ENCODE measurements at places on chromosomes 2 and 18. TPM values are rescaled to one million over a fixed set of nuclear protein-coding genes. Genes with fewer than 3 reads are reported as not detected.
A peak's percentile ranks its signal among the peaks of the same experiment; 100 is the strongest.

IL18R1 gene
- total RNA-seq = 0.22 TPM

GKN2 gene
- total RNA-seq = not detected

EPB41L3 gene
- 17.3 TPM for total RNA-seq

DNA sequence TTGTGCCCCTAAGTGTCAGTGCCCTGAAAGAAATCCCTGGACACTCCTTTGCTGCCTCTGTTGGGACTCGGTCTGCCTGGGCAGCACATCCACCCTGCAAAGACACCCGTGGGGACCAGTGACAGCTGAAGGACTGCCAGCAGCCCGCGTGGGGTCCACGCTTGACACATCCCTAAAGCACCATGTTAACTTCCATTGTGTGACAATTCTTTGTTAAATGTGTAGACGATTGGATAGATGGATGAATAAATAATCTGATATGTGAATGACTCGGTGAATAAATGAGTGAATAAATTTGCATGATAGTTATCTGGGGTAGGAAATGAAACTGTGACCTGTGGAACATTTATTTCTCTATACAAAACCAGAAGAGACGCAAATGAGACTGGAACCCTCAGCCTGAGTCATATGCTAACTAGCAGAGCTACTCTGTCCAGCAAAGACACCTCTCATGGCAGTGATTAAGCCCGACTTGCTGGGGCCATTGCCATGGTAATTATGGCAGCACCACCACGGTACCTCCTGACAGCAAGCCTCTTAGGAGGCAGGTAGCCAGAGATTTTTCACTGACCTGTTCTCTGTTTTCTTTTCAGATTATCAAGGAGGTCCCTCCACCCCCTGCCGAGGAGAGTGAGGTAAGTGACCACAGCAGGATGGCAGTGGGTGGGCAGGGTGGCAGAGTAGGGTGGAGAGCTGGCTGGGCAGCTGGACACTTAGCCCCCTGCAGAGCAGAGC is 156.8 kb downstream of the ANTXR1 start:
- DNase-seq = peak; percentile 17

- DNase-seq = no peak
Measured at GRCh38 chr2:157260533-157261198, 3.2 kb downstream of the GALNT5 start.

DNA sequence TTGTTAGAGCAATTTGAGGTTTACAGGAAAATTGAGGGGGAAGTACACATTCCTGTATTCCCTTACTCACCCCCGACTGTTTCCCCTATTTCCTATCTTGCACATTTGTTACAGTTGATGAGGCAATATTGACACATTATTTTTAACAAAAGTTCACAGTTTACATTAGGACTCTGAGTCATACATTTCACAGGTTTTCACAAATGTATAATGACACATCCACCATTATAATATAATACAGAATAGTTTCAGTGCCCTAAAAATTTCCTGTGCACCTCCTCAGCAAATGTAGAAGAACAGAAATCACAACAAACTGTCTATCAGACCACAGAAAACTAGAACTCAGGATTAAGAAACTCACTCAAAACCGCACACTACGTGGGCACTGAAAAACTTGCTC is 160.6 kb upstream of the RMP24 start:
- DNase-seq = peak; percentile 25

DNA sequence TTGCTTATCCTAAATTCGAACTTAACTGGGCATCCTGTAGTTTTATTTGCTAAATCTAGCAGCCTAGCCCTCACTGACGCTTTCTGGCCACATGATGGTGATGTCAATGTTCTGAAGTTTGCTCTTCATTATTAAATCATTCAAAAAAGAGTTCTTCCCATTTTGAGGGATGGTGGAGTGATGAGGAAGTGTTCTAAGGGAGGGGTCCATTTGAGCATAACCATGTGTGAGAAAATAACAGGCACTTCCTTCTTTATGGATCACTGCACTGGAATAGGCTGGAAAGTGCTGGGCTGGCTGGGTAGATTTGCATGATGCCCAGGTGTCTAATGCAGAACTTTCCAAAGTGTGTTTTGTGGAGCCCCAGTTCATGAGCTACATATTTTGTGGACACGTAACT is 74.2 kb downstream of the TNFRSF11A start:
- DNase-seq = no peak

GRCh38 chr18:8895987-8896619 is 190.7 kb downstream of the MTCL1 start:
- DNase-seq = no peak

GRCh38 chr2:232309592-232309991 is 69.0 kb upstream of the ALPP start:
- DNase-seq = no peak

GRCh38 chr2:178804791-178805190 is 2.4 kb downstream of the TTN start:
- no peak for DNase-seq

- no peak for DNase-seq
Measured at GRCh38 chr2:145887915-145888314, 1368.0 kb upstream of the ZEB2 start.

DNA sequence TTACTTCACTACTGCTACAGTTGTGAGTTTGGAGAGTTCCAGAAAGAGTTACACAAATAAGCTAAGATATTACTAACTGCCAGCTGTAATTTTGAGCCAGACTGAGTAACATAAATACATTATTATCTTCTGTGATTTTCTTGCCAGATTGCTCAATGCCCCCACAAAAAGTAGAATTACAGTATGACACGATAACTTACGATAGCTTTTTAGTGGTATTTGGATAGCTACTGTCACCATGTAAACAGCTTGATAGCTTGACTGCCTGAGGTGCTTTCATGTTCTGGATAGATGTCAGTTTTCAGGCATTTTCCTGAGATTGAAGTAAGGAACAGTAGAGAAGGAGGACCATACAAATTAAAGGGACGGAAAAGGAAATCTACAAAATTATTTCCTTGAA is 533.3 kb downstream of the SOCS6 start:
- no peak for DNase-seq

GRCh38 chr2:168935810-168936581 is 34.9 kb downstream of the G6PC2 start:
- DNase-seq = no peak

DNA sequence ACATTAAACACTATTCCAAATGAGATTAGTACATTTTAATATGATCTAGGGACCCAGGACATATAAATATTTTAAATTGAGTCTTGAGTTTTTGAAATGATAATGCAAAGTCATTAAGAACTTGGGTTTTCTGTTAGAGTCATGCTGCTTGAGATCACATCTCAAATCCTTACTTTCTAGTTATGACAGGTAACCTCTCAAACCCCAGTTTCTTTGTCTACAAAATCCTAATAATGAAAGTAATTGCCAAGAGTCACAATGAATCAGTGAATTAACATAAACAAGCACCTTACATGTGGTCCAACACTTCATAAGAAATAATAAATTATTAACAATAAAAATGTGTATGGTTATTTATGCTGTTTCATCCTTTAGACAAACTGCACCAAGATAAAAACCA is 607.6 kb downstream of the LRP1B start:
- no peak for DNase-seq
